Mesenteric fat pad (tissue), 1 donor: ENCODE measurements at places on chromosomes 5 and 9. TPM values are rescaled to one million over a fixed set of nuclear protein-coding genes. Genes with fewer than 3 reads are reported as not detected.

- DNase-seq = no peak
Observed at GRCh38 chr9:92721548-92721947, 43.1 kb downstream of the BICD2 start.

- DNase-seq = no peak
Observed at GRCh38 chr5:50855001-50855400, 188.6 kb downstream of the PARP8 start.

DNA sequence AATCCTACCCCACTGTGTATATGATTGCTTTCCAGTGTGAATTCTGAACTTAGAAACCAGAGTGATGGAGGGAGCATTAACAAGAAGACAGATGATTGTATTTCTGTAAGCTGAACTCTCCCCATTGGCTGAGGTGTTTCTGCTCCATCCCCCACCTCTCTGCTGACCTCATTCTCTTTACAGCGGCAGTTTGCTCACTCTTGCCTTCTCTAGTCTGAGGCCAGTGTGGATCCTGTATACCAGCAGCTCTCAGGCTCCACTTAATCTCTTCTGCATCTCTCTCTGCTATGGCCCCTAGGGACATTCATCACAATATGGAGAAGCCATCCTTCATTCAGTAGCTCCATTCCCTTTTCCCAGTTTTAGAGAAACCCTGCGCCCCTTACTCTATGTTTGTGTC lies 358.8 kb downstream of the MAN2A1 start:
- DNase-seq = no peak

The CDC25C gene
- not detected for total RNA-seq

DNA sequence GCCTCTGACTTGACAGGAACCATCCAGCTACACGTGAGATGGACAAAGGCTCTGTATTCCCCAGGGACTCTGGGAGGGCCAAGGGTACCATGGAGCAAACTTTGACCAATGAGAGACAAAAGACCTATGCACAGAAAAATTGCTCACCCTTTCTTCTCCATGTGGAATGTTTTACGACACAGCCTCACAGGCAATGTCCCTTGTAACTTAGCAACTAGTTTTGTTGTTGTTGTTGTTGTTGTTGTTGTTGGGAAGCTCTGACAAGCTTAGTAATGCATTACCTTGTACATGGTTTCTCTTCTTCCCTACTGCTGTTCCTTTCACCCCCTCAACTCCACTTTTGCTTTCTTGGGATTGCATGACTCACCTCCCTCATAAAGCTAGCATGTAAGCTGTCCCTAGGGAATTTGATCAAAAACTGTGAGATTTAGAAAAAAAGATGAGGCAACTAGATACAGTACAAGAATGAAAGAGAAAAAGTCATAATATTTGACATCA lies 550.9 kb downstream of the RAB3C start:
- no peak for DNase-seq

DNA sequence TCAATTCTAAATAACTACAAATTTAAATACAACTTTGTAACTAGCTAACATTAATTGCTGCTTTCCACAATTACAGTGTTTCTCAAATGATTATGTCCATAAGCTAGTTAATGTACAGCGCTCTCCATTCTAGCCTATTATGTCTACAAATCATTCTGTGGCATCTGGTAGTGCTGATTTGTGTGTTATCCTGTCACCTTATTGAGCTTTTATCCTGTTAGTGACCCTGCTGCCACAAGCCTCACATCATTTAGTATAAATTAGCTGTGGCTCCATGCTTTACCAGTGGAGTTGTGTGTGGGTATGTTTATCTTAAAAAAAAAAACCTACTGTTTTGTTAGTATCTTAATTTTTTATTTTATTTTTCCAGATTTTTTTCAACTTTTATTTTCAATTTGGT lies 112.6 kb upstream of the PJA2 start:
- DNase-seq = no peak

The CD72 gene
- total RNA-seq = 7.0 TPM

DNA sequence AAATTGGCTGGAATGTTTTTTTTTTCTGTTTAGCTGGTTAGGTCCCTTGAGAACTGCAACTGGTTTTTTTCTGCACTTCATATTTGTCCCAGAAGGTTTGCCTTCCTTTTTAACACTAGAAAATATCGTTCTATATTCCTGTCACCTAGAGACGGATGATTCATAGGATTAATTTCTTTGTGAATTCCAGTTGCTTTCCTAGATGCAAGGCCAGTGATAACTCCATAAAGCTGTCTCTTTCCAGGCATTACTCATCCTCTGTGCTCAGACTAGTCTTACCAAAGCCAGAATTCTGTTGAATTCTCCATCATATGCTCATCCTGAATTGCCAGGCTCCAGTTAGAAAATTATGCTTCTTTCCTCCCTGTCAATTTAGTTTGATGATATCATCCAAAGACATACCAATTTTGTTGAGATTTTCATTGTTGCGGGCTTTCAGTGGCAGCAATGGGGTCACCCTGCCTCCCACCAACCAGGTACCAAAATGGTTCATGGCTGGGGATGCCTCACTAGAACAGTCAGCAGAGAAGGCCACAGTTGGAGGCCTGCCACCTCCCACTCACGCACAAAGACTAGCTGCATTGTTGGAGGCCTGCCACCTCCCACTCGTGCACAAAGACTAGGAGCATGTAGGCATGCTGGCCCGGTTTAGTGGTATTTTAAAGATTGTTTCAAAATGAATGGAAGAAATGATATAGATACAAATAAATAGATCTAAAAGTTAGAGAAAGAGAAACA lies 8.5 kb downstream of the BAAT start:
- no peak for DNase-seq

The ODF2 gene
- total RNA-seq = 18.6 TPM

The CCDC127 gene
- total RNA-seq = 6.5 TPM

GRCh38 chr5:2575871-2576270 lies 175.6 kb downstream of the IRX2 start:
- DNase-seq = no peak

GRCh38 chr9:106644661-106645060 lies 218.3 kb upstream of the ZNF462 start:
- no peak for DNase-seq

DNA sequence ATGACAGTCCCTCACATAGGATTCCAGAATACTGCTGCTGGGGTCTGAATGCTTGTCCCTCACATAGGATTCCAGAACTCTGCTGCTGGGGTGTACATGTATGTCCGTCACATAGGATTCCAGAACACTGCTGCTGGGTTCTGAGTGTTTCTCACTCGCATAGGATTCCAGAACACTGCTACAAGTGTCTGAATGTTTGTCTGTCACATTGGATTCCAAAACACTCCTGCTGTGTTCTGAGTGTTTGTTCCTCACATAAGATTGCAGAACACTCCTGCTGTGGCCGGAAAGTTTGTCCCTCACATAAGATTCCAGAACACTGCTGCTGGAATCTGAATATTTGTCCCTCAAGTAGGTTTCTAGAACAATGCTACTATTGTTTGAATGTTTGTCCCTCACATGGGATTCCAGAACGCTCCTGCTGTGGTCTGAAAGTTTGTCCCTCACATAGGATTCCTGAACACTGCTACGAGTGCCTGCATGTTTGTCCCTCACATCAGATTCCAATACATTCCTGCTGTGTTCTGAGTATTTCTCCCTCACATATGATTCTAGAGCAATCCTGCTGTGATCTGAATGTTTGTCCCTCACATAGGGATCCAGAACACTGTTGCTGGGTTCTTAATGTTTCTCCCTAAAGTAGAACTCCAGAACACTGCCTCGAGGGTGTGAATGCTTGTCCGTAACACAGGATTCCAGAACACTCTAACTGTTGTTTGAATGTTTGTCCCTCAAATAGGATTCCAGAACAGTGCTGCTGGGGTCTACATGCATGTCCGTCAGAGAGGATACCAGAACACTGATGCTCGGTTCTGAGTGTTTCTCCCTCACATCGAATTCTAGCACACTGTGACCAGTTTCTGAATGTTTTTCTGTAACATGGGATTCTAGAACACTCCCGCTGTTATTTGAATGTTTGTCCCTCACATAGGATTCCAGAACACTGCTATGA lies 200.4 kb downstream of the FOXD4L6 start:
- no peak for DNase-seq

- DNase-seq = no peak
Observed at GRCh38 chr5:151132963-151133362, 24.6 kb downstream of the ANXA6 start.

DNA sequence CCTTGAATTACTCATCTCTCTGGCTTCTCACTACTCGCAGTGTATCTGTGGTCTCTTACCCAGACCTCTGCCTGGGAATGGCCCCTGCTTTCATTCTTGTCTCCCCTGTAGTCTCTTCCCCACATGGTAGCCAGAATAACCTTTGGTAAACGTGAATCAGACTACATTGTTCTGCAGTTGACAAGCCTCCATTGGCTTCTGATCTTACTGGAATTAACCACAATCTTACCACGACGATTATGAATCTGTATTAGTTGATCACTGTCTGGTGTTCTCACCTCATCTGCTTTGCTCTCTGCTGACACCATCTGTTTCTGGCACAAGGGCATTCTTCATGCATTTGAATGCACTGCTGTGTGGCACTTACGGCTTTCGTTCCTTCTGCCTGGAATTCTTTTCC lies 781.2 kb downstream of the MTRR start:
- DNase-seq = no peak

- no peak for DNase-seq
Observed at GRCh38 chr9:2336055-2336454, 285.5 kb upstream of the VLDLR start.

DNA sequence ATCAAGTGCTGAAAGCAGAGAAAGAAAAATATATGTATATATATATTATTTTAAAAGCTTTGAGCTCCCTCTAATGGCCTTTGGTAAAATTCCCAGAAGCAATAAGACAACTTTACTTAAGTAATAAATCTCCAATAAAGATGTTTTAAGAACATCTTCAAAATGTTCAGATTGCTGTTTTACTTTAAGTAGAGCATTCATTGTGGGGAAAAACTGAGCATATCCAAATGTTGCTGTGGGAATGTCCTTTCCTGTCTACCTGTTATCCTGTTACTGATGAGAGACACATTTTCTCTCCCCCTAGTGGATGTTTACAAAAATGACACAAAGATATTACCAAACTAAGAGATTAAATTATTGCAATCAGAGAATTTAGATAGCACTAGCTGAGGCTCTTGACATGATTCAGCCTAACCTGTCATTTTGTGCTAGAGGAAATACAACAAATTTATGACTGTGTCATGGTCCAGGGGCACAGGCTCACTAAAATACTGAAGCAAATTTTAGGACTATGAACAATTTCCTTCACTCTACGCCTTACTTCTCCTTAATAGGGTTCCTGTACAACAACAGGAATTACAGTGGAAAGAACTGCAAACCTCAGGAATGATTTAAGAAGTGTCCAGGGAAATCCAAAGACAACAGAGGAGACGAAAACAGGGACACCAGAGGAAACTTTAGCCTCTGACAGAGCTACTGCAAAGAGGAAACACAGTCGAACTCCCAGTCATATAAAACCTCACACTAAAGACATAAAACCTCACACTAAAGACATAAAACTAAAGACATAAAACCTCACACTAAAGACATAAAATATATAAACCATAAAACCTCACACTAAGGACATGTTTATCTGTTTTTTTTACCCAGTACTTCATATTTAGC lies 24.3 kb upstream of the PRRC1 start:
- no peak for DNase-seq

The BTNL3 gene
- 0.29 TPM for total RNA-seq

The TNFSF15 gene
- total RNA-seq = 0.29 TPM

The IFNA2 gene
- total RNA-seq = not detected
